ENCODE measurements at places on chromosomes 4 and X. TPM values are rescaled to one million over a fixed set of nuclear protein-coding genes. Genes with fewer than 3 reads are reported as not detected.

The TCEAL5 gene
- polyA plus RNA-seq: 7.0 TPM

The FABP2 gene
- 0.09 TPM for polyA plus RNA-seq

The SLC2A9 gene
- 3.0 TPM for polyA plus RNA-seq

The HTT gene
- 21.7 TPM for polyA plus RNA-seq

DNA sequence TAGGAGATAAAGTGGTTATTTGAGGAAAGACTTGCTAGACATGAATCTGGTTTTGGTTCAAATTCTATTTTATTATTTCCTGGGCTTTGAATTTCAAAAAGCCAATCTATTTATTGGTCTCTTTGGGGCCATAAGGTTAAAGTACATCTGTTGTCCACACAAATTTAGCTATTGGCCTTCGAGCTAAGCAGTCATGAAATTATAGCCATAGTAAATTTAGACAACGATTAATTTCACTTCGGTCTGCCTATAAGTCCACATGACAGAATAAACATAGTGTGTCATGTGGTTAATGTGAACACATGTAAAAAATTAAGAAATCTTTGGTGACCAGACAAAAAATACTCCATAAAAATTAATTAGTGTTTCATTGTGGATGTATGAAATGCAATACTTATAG, 161.9 kb downstream of the PALLD start:
- DNase-seq: no peak

- DNase-seq: no peak
Observed at GRCh38 chr4:2857349-2857927, 13.8 kb downstream of the ADD1 start.

DNA sequence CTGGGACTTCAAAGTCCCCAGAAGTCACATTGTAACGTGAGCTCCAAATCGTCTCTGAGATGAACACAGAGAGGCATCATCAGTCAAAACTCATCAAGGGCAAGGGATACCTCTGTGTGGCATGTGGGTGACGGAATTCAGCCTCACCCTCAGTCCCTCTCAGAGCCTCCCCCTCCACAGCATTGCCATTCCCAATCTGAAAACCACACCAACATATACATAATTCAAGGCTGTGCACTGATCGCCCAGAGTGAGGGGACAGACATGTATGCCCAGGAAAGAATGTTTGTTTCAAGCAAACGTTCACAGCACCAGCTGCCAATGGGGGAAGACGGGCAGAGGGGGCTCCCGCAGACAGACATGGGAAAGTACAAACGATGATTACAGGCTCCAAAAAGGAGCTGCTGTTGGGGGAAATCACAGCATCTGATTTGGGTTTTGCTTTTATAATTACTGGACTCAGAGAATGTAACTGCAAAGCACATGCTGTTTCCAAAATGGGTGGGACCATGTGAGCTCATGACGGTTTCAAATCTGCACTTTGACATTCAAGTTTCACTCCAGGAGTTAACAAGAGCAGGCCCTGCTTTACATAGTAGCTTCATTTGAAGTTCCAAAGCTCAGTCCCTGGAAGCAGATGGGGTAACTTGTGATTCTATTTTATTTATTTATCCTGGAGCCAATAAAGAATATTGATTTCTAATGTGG, 88.3 kb downstream of the CLCN4 start:
- peak; percentile 39 for DNase-seq

- DNase-seq: no peak
Observed at GRCh38 chr4:188647820-188648370, 508.7 kb downstream of the TRIML1 start.

GRCh38 chr4:182238355-182238931, 4.8 kb upstream of the TENM3 start:
- no peak for DNase-seq

Data from muscle of back (tissue), 13 donors.